ENCODE measurements at places on chromosomes 3 and 15.

GRCh38 chr3:16449369-16449768, 64.1 kb downstream of the RFTN1 start:
- no peak for DNase-seq

DNA sequence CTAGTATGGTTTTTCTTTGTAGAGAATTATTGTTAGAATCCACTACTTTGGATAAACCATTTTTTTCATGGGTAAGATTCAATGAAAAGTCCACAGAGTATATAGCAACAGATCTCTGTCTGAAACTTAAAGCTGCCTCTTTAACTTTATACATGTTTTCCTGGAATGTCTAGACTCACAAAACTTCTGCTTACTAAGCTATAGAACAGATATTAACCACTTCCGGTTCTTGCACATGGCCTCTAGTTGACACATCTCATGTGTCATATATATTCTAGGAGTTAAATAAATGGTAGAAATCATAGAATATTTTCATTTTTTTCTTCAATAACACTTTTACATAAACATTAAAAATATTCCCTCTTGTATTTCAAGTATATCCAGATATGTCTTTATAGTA, 1693.9 kb downstream of the SI start:
- no peak for DNase-seq

GRCh38 chr3:194852831-194853508, 167.3 kb downstream of the FAM43A start:
- no peak for DNase-seq

- no peak for DNase-seq
These were observed 231.2 kb upstream of the CADM2 start for GRCh38 chr3:84727616-84728015.

GRCh38 chr3:113565555-113565954, 33.2 kb downstream of the SIDT1 start:
- no peak for DNase-seq

GRCh38 chr15:92077353-92078085, 224.0 kb downstream of the SLCO3A1 start:
- peak; percentile 69 for DNase-seq

GRCh38 chr3:189170559-189170958, 1.2 kb upstream of the TPRG1 start:
- no peak for DNase-seq

DNA sequence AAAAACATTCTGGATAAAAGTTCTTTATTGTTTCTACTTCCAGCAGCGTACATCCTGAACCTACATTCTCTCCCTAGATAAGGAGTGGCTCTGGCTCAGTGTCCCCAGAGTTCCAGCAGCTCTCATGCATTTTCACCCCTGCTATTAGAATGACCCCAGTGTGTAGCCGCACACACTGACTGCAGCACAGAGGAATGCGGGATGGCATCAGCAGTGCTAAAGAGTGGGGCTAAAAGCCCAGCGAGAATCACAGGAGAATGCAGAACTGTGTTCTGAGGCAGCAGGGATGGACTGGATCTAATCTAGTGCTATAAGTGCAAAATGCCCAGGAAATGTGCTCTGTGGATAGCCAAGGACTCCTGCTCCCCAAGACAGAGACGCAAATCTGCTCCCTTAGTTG, 66.4 kb upstream of the TJP1 start:
- DNase-seq: no peak
